ENCODE measurements at places on chromosomes 2 and 18.

DNA sequence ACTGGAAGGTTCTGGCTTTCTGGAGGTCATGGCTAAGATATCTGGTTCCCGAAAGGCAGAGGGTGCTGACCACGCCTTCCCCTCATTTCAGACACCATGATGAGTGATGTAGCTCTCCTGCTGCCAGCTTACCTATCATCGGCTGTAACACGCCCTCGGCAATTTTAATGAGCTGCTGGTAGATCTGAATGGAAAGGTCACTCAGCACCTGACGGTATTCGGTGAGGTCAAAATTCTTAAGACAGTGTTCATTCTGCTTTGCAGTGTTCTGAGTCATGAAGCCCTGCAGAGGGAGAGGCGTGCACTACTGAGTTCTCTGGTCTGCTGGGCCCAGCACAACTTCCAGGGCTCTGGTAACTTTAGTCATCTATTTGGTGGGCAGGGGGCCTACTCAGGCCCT, 25.7 kb upstream of the ACAA2 start:
- DNase-seq, result no peak

GRCh38 chr2:234420408-234420807, 76.5 kb downstream of the ARL4C start:
- no peak for DNase-seq

GRCh38 chr18:44386401-44386800, 294.3 kb upstream of the SETBP1 start:
- no peak for DNase-seq

DNA sequence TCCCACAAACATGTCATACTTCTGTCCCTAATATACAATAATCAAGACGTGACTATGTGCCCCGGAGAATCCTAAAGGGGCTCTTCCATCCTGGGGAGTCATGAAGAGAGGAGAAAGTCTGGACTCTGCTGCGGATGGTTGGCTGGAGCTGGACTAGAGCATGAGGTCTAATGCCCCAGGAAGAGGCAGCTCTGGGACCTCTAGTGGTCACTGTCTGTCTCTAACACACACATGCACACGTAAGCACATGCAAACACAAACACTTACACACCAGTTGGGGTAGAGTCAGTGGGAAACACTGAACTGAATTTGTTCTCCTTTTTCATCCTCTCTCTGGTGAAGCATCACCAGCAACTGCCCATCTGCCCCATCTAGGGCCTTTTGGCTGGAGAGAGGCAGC, 271.6 kb downstream of the TDRD15 start:
- peak; percentile 11 for DNase-seq

GRCh38 chr2:127080226-127080937, 26.6 kb downstream of the BIN1 start:
- DNase-seq, result no peak
